ENCODE measurements at places on chromosomes 5 and 9. TPM values are rescaled to one million over a fixed set of nuclear protein-coding genes. Genes with fewer than 3 reads are reported as not detected.

Gene SLIT3
- total RNA-seq: not detected

Gene FAM78A
- total RNA-seq: 113 TPM

Gene TRIM41
- 40.3 TPM for total RNA-seq

Gene SHC3
- not detected for total RNA-seq

Gene ANKRD34B
- not detected for total RNA-seq

Gene NR2F1-AS1
- not detected for total RNA-seq

Gene SLC46A2
- total RNA-seq: not detected

Gene TAS2R1
- not detected for total RNA-seq

Gene SPATA31E1
- total RNA-seq: not detected

Gene EIF4E1B
- not detected for total RNA-seq

Gene SV2C
- 0.03 TPM for total RNA-seq

Gene IFNA2
- not detected for total RNA-seq

Gene NUTM2F
- not detected for total RNA-seq

Gene CD72
- total RNA-seq: 6.7 TPM

Gene MAMDC4
- 14.6 TPM for total RNA-seq

Gene CAMK2A
- total RNA-seq: not detected

Gene RGS7BP
- not detected for total RNA-seq

Gene PLK2
- total RNA-seq: 2.5 TPM

Gene FIBCD1
- not detected for total RNA-seq

Gene PRR7
- total RNA-seq: 8.4 TPM

Gene GLRA1
- not detected for total RNA-seq

Gene PPP3R2
- total RNA-seq: not detected

Gene PDLIM4
- not detected for total RNA-seq

Gene C5orf58
- not detected for total RNA-seq

Gene FKBP15
- total RNA-seq: 35.4 TPM

Gene OSMR
- total RNA-seq: not detected

Gene LRRC19
- total RNA-seq: not detected

Gene SLC6A7
- not detected for total RNA-seq

Gene SPATA31C1
- total RNA-seq: not detected

Gene PCDHGA12
- not detected for total RNA-seq

Gene VLDLR
- 5.2 TPM for total RNA-seq

Gene PTPRD
- total RNA-seq: not detected

Gene PCDHAC2
- total RNA-seq: not detected

Gene BAAT
- total RNA-seq: not detected

Gene GKAP1
- total RNA-seq: 6.2 TPM

Gene BARHL1
- not detected for total RNA-seq
